ENCODE measurements at places on chromosomes 3 and 15.

DNA sequence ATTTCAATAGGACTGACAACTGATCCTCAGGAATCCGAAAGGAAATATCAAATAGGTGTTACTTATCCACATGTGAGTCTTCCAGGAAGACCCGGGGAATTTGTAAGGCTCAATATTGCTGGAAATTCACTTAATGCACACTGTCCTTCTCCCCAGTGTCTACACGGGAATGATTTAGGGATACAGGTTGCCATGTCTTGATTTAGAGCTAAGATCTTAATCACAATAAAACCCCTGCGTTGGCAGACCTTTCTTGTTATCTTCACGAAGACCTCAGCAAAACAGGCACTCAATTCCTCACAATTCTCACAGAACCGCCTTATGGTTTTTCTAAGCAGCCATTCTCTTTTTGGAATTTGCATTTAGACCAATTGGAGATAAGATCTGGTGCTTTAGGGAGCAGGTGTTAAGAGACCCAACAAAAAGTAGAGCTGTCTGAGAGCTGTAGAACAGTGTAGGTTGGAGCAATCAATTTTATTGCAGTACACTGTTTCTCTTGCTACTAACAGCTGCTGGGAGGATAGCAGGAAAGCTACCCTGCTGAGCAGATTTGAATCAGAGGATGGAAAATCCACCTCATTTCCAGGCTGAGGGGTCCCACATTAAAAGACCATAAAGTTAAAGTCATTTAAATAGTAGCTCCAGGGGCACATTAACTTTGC is 925.7 kb downstream of the EPHA3 start:
- no peak for DNase-seq

GRCh38 chr15:83445643-83446042 is 1.5 kb upstream of the SH3GL3 start:
- DNase-seq: no peak

DNA sequence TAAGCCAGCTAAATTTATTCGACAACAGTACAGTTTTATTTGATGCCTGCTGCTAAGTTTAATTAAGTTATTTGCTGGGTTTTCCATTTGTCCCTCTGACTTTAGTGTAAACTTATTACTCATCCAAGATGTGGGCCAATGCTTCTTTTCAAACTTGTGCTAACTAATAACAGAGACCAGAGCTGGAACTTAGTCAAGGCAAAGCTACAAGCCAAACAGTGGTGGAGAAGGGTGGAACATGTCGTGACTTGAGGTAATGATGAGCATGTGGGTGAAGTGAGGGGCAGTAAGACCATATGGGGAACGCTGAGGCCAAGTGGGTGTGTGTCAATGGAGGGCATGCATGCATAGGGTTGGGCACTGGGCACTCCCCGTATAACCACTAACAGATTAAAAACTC is 63.9 kb downstream of the NMD3 start:
- DNase-seq: peak; percentile 99

- no peak for DNase-seq
Observed at GRCh38 chr3:184167786-184168185, 6.9 kb upstream of the AP2M1 start.

- DNase-seq: no peak
Observed at GRCh38 chr3:123282461-123282860, 80.7 kb downstream of the SEC22A start.

- DNase-seq: no peak
Observed at GRCh38 chr3:14883226-14883625, 64.2 kb upstream of the NR2C2 start.

Data from bronchial epithelial cell (primary cell).